ENCODE measurements at places on chromosomes 7 and 10.
A peak's percentile ranks its signal among the peaks of the same experiment; 100 is the strongest.

GRCh38 chr7:21749378-21749777 is 196.3 kb downstream of the CDCA7L start:
- DNase-seq, result no peak

DNA sequence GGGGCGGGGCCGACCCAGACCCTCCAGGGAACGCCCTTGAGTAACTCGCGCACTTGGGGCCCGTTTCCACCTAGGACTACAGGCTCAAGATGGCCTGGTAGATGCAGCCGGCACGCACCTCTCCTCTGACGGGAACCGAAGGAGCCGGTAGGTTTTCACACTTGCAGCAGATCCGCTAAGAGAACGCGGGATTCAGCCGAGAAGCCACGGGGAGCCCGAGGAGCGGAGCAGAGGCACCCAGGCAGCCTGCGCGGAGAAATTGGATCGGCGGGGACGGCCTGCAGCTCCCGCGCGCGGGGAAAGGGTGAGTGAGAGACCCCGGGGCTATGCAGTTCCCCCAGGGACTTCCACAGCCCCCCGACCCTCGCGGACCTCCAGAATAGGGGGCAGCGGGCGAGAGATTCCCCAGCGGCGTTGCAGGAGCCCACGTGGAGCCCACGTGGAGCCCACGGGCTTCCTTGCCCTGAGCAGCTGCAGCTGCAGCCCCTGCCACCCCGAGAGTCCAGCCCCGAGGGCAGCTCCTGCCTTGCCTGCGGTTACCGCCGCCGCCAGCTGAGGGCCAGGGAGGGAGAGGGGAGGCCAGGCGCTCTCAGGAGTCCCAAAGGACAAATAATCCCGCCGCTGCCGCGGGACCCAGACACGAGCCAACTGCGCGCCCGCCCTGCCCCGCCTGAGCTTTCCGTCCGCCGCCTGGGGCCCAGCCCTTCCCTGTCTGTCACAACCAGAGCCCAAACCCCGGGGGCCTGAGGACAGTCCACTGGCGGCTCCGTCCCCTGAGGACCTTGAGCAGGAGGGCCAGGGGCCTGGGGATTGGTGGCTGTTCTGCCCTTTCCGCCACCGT is 13.1 kb downstream of the IFT22 start:
- DNase-seq, result peak; percentile 10

GRCh38 chr10:27783660-27784059 is 38.0 kb upstream of the MKX start:
- DNase-seq, result no peak

- no peak for DNase-seq
Observed at GRCh38 chr10:76643511-76643911, 994.1 kb downstream of the KCNMA1 start.

GRCh38 chr7:4823441-4824119 is 38.2 kb downstream of the PAPOLB start:
- DNase-seq, result no peak

GRCh38 chr10:2556883-2557282 is 510.5 kb upstream of the PFKP start:
- no peak for DNase-seq

GRCh38 chr10:22598478-22598877 is 115.9 kb downstream of the PIP4K2A start:
- DNase-seq, result no peak

- no peak for DNase-seq
Observed at GRCh38 chr10:44981172-44982113, 2.8 kb upstream of the DEPP1 start.

- DNase-seq, result no peak
Observed at GRCh38 chr7:12287901-12288300, 76.8 kb downstream of the TMEM106B start.

DNA sequence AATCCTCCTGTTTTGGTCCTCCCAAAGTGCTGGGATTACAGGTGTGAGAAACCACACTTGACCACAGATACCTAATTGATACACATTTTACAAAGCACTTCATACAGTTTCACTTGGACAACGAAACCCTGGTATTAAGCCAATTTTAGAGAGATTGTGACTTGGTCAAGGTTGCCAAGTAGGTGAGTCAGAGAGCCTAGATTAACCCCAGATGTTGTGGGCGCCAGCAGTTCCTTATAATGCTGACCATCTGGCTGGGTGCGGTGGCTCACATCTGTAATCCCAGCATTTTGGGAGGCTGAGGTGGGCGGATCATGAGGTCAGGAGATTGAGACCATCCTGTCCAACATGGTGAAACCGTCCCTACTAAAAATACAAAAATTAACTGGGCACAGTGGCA is 4.9 kb upstream of the PHKG1 start:
- DNase-seq, result peak; percentile 61

DNA sequence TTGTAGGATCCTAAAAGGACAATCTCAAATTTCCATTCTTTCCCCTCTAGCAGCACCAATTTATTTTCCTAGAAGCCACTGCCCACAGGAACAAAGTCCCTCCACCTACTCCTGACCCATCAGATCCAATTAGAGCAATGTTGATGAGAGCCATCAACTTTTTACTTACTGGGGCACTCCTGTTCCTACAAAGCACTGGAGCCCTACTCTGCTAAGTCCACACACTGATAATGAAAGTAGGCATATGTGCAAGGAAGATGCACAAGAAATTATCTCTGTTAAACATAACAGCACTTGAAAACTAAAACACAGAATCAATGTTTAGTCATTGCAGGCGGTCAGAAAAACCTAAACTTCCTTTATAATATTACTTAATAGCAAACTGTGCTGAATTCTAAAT is 3.6 kb downstream of the HERPUD2 start:
- peak; percentile 44 for DNase-seq

DNA sequence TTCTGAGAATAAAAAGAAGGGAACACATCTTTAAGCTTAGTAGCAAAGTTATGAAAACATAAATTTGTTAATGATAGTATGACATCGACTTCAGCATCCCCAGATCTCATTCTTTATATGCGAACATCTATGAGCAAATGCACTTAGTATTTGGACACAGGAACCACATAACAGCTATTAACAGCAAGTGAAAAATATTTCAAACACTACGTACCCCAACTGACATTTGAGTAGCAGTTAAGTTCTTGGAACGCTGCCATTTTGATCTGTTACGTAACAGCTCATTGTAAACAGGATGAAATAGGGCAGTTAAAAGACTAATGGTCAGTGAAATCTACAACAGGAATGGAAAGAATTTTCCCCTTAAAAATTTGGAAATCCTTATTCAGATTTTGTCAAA is 428.9 kb downstream of the TNS3 start:
- no peak for DNase-seq

DNA sequence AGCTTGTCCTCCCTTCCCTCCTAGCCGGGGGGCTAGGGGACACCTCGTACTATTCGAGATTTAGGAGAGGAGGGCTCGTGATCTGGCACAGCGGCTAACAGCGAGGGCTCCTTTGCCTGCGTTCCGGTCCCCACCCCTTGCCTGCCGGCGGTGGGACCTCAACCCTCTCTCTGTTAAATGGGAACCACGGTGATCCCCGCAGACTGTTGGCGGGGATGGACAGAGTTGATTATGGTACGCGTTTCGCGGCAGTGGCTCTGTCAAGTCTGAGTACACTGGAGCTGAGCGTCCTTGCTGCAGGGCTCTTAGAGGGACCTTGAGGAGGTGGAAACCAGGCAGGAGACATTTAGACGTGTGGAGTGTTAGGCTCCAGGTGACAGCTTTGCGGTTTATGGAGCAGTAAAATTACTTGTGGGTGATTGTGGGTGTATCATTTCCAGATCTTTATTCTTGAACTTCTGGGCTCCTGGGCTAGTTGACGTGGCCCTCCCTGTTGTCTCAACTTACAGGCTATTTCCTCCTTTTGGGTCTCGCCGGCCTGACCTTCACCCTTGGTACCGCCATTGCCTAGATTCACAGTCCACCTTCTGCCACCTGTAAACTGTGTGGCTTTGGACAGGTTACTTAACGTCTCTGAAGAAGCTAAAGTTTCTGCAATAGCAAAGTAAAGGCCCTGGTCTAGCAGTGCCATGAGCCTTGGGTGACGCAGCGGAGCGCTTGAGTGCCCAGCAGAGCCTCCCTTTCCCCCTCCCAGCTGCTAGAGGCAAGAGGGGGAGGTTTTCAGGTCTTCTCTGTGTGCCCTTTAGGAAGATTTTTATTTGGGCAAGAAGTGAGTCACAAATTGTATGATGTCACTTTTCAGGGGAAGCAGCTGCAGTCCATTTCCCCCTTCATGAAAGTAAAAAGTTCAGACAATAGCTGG is 739 bp downstream of the CASP7 start:
- DNase-seq, result peak; percentile 4

- no peak for DNase-seq
Observed at GRCh38 chr10:58351616-58352578, 17.1 kb downstream of the UBE2D1 start.

GRCh38 chr10:27344568-27345454 is 104.2 kb upstream of the ACBD5 start:
- no peak for DNase-seq

GRCh38 chr7:34756691-34757090 is 98.7 kb downstream of the NPSR1 start:
- DNase-seq, result no peak

DNA sequence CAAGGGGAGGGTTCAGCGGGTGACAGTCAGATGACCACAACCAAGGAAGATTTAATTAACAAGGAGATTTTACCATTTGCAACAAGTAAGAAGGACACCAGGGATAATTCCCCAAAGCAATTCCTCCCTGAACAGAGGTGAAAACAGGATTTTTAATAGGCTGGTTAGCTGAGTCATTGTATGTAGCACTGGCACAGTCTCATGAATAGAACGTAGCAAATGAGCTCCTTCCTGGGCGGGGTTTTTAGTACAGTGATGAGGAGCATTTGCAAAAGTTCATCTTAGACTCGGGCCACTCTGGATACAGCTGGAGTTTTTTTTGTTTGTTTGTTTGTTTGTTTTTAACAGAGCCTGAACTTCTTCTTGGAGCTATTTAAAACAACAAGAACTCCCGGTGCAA is 39.0 kb downstream of the TAC1 start:
- no peak for DNase-seq

DNA sequence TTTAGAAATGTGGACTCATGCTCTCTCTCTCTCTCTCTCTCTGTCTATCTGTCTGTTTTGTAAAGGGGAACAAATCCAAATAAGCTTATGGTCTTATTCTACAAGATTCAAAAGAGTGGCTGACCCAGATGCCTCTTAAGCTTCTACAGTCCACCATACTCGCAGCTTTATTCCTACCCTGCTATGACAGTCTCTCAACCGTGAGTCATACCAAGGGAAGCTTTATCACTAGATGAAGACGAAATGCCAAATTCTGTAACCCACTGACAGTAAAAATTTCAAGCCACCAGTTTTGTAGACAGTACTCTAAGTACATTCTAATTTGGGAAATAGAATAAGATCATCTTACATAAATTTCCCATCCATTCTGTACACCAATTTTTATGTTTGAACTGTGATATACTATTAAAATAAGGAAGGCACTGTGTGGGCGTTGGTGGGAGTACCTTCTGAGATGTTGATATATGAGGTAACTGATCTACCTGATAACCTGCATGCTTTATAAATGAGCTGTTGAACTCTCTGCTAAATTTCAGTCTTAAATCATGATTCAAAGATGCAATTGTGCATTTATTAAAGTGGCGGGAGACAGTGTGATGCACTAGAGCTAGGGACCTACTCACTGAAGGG is 153.2 kb downstream of the KLF6 start:
- DNase-seq, result no peak

DNA sequence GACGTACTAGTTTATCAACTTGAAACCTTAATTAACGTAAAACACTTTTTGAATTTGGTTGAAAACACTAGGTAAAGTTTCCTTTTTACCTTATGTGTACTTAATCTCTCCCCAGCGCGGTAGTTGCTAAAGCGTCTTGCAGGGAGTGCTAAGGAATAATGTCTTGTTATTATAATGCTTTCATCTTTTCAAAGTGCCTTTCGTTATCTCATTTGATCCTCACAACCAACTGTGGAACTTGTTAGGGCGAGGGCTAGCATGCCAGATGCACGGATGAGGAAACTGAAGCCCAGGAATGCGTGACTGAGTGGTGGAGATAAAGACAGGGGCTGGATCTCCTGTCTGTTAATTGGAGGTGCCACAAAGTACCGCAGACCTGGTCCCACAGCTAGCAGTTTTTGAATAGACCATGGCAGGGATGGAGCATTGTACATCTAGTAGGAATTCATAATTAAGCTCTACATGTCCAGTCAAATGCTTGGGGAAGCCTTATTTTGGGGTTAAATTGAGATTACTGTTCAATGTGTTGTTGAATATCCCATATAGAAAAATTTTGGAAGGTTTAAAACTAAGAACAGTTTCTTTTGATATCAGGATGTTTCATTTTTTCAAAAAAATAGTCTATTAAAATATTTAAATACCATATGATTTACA is 234.3 kb downstream of the SH2D4B start:
- DNase-seq, result no peak

DNA sequence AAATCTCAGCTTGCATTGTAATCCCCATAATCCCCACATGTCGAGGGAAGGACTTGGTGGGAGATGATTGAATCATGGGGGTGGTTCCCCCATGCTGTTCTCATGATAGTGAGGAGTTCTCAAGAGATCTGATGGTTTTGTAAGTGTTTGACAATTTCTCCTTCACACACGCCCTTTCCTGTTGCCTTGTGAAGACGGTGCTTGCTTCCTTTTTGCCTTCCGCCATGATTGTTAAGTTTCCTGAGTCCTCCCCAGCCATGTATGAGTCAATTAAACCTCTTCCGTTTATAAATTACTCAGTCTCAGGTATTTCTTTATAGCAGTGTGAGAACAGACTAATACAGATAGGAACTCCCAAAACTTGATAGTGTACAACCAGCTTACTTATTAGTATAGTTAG is 98.6 kb downstream of the CREM start:
- no peak for DNase-seq

GRCh38 chr10:43912469-43912868 is 263.8 kb upstream of the ZNF32 start:
- no peak for DNase-seq

DNA sequence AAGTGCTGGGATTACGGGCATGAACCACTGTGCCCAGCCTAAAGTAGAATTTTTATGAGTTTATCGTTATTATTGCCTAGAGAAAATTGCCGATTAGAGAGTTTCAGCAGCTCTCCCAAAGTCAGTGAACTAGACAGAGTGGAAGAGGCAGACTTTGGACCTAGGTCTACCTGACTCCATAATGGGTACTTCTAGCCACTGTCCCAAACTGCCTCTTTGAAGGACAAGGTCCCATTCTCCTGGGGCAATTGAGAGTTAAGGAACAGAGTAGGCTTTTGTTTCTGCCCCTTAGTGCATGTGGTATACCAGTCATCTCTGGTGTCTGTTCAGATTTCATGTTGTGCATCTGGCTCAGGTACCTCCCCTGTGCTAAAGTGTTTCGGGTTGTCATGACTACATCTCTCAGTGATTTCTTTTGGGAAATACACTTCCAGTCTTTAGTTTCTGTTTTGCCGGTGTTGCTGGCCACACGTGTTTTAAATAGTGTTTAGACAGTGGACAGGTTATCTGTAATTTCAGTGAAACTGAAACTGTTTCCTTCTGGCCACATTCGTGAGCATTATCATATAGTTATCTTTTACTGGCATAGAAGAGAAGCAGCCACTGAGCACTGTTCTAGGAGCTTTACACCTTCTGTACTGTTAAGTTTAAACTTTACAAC is 4.7 kb downstream of the TMEM236 start:
- no peak for DNase-seq

GRCh38 chr7:105164751-105165150 is 150.7 kb downstream of the KMT2E start:
- no peak for DNase-seq
